ENCODE measurements at places on chromosomes 6 and 20.
A peak's percentile ranks its signal among the peaks of the same experiment; 100 is the strongest.

DNA sequence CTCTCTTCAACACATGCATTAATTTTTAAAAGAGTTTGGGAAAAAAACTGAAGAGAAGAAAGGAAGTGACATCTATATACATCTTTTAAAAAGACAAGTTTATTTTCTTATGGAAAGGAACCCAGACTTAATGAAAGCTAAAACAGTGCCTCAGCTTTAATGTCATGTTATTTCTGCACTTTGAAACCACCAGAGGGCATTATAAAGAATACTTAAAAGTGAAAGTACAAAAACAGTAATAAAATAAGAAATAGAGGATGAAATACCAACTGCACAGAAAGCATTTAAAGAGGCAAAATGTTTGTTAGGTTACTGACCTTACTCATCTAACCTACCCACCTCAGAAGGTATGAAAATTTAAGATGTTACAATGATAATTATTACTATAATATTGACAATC is 98.8 kb downstream of the HUS1B start:
- no peak for DNase-seq

- peak; percentile 78 for DNase-seq
These were observed 635 bp upstream of the C20orf203 start for GRCh38 chr20:32674362-32674789.

- no peak for DNase-seq
These were observed 80.4 kb downstream of the ARID1B start for GRCh38 chr6:156857573-156857972.

DNA sequence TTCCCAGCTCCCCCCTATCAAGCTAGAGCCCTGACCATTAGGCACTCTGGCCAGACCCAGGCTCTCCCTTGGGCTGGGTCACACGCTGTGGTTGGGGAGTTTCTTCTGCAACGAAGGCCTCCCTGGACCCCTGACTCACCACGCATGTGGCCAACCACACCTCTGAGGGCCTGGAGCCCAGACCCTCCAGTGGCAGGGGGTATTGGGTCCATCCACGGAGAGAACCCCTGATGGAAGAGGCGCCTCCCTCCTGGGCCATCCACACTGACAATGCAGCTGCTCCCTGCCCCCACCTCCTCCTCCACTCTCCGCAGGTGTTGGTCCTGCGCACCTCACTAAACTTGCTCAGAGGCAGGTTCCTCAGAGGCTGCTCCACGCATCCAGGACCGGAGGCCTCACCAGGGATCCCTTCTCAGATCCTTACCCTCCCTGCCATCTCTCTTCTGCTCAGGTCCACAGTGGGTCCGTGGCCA is 125.4 kb downstream of the RNASET2 start:
- no peak for DNase-seq

DNA sequence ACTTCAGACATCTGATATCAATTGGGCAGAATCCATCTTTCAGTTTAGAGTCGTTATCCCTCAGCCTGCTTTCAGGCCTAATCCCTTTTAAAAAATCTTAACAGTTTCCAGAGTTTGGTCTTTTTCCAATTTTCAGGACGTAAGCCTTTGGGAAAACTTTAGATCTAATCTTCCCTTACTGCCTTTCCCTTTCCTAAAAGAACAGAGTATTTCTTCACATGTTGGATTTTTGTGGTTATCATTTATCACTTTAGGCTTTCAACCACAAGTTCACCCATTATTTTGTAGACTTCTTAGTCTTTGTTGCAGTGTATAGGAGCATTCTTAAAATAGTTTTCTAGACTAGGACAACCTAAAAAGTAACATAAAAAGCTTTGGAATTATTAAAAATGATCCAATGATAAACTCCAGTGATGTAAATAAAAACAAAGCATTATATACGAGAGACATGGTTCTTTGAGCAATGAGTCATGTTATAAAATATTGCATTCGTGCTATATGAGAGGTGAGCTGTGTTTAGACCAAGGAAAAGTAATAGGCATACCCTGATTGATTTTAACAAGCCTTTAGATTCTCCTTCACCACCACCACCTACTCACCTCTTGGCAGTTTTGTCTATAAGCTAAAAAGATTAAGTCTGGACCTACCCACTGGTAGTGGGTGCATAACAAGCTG is 90.4 kb upstream of the MCHR2 start:
- no peak for DNase-seq

DNA sequence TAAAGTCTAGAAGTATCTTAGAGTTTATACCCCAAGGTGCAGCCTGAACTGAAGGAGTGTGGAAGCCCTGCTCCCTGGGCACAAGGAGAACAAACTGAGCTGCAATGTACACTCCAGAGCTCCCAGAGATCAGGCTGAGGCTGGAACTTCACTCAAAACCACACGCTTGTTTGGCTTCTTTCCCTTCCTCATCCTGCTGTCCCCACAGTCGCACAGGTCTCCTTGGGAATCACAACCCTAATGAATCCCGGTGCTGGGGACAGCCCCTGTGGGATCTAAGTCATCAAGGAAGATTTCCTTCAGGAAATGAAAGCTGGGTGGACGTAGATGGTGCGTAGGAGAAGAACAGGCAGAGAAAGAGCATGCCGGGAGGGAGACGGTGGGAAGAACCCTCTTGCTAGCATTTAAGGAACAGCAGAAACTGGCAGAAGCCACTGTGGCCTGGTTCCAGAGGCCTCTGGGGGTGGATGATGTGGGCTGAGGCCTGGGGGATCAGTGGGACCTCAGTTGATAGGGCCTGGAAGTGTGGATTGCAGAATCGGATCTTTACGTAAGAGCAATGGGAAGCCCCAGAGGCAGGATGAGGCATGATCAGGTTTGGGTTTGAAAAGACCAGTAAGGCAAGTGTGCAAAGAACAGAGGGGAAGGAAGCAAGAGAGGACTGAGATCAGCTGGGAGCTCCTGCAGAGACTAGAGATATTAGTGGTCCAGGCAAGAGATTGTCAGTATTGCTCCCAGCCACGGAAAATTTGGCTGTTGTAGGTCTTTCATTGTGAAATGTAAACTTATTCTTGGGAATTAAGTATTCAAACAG is 21.4 kb downstream of the CYP24A1 start:
- no peak for DNase-seq

- DNase-seq = no peak
These were observed 92.4 kb downstream of the SMOC2 start for GRCh38 chr6:168533414-168533813.

DNA sequence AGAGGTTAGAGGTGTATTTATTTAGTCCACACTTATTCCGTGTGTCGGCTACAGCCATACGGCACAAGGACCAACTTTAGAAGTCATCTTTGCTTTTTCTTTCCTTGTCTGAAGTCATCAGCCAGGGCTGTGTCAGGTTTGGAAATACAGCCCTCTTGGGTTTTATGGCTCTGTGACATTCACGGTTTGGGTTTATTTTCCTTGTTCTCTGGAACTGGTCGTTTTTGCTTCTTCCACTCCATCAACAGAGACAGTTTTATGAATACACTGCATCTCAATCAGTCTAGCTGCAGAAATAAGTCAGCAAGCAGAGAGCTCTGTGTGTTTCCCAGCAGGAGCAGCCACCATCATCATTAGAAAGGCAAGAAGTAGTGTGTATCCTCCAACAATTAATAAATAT is 132.5 kb downstream of the TBC1D7 start:
- DNase-seq = no peak

DNA sequence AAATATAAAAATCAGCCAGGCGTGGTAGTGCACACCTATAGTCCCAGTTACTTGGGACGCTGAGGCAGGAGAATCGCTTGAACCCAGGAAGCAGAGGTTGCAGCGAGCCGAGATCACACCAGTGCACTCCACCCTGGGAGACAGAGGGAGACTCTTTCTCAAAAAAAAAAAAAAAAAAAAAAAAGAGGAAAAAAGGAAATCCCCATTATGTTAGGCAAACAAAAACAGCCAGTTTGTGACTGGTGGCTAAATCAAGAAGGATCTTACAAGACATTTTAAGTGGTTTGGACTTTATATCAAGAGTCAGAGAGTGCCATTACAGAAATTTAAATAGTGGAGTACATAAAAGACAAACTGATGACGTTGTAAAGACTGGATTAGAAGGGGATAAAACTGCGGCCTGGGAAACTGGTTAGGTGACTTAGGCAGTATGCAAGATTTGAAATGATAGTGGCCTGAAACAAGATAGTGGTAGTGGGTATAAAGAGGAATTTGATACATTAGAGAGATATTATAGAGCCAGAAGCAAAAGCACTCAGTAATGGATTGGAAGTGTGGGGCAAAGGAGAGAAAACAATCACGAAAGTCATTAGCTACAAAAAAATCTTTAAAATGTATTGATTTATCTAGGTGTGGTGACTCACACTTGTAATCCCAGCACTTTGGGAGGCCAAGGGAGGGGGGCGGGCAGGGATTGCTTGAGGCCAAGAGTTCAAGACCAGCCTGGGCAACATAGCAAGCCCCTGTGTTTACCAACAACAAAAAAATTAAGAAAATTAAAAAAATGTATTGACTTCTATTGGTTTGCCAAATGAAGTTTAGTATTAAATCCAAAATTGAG is 1.7 kb upstream of the MYO6 start:
- DNase-seq = no peak

DNA sequence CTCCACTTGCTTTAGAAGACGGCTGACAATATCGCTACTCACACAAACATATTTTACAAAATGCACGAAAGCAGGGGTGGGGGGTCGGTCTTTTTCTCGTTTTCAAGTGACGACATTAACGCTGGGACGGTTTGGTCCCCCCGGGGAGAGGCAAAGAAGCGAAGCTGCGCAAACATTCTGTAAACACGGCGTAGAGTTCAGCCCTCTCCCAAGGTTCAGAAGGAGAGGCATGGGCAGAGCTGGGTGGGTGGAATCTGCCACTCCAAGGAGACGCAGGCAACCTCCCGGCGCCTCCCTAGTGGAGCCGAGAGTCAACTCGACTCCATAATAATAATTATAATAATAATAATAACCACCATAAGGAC is 2.4 kb downstream of the NKX2-2 start:
- no peak for DNase-seq

GRCh38 chr20:54199721-54200176 is 8.1 kb upstream of the PFDN4 start:
- DNase-seq = peak; percentile 46

Data from stimulated activated CD4-positive, alpha-beta T cell treated with anti-CD3 and anti-CD28 coated beads, Interleukin-12 subunit alpha, Interleukin-12 subunit beta, amount 100 ng/mL, for 48 hours (primary cell).